ENCODE measurements at places on chromosomes 16 and 17. TPM values are rescaled to one million over a fixed set of nuclear protein-coding genes. Genes with fewer than 3 reads are reported as not detected.

TBC1D3G gene
- total RNA-seq = not detected

GTF3C1 gene
- 101 TPM for total RNA-seq

GRCh38 chr17:35183332-35183731 is 10.9 kb downstream of the SLC35G3 start:
- DNase-seq = no peak

DNA sequence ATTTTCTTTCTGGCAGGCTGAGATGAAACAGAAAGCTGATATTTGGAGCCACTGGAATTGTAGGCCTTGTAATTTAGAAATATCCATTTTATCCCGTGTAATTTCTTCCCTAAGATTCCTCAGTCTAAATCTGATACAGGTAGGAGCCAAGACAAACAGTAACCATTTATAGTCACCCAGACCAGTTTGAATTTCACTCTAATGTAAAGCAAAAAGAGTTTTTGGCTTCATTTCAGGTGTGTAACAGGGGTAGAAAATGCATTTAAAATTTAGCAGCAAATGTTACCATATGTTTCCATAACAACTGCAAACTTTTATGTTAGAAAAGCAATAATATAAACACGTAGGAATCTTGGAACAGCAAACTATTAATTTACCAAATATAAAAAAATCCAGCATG is 249.4 kb downstream of the FTO start:
- DNase-seq = no peak

DNA sequence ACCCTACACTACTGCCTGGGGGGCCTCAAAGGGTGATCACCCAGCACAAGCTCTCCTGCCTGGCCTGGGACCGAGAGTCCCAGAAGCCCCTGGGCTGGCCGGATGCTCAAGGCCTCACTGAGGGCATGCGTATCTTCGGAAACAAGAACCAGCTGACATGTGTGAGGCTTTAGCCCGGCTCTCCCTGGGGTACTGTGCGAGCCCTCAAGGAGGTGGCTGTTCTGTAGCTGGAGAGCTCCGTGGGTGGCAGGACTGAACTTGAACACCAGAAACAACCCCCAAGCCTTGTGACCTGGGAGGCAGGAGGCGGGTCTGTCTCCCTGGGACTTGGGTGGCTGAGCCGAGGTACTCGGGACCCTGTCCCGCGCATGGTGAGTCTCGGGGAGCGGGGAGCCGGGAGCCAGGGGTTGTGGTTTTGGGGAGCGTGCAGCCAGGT is 7.0 kb downstream of the DPEP1 start:
- no peak for DNase-seq

DNA sequence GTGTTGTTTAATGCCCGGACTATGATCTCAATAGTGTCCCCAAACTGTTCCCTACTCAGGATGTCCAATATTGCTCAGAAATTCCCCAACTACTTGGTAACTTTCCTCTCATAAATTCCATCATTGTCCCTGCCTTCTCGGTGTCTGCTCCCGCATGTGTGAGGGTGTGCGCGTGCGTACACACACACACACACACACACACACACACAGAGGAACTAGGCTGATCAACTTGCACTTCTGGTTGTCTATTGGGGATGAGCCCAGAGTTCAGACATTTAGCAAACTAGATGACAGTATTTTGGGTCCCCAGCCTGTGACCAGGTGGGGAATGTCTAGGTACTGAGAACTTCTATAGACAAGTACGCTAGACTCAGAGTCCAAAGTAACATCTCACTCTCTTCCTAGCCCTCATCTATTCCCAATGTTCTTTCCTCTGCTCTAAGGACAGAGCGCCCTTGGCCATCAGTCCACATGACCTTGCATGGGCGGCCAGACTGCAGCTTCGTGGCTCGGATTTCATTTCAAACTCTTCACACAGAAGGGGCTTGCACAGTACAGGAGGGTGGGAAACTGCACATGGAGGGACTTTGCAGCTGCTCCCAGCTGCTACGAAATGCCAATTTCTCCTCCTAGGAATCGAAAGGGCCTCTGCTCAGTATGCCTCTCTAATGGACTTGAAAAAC is 5.3 kb downstream of the HS3ST3A1 start:
- no peak for DNase-seq

- DNase-seq = peak; percentile 39
Observed at GRCh38 chr17:17056156-17056539, 13.9 kb downstream of the MPRIP start.

PPY gene
- total RNA-seq = not detected

DNA sequence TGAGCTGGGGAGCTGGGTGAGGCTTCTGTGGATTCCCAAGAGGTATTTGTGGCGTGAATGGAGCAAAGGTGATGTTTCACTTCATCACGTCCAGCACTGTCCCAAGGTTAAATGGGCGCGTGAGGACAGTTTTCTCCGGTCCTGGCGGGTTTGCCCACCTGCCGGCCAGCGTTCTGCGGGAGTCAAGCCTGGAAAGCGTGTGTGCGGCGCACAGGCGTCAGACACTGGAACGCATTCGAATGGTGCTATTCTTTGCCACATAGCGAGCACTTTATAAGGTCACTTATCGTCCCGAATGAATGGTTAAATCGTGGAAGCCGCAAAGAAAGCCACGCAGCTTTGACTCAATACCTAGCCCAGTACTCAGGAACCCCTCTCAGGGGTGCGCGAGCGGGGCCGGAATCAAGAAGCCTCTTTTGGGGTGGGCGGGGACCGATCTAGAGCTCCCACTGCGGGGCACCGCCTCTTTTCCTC is 446 bp upstream of the PSMD11 start:
- DNase-seq = no peak

GRCh38 chr16:27239026-27239425 is 29.5 kb downstream of the NSMCE1 start:
- no peak for DNase-seq

DNA sequence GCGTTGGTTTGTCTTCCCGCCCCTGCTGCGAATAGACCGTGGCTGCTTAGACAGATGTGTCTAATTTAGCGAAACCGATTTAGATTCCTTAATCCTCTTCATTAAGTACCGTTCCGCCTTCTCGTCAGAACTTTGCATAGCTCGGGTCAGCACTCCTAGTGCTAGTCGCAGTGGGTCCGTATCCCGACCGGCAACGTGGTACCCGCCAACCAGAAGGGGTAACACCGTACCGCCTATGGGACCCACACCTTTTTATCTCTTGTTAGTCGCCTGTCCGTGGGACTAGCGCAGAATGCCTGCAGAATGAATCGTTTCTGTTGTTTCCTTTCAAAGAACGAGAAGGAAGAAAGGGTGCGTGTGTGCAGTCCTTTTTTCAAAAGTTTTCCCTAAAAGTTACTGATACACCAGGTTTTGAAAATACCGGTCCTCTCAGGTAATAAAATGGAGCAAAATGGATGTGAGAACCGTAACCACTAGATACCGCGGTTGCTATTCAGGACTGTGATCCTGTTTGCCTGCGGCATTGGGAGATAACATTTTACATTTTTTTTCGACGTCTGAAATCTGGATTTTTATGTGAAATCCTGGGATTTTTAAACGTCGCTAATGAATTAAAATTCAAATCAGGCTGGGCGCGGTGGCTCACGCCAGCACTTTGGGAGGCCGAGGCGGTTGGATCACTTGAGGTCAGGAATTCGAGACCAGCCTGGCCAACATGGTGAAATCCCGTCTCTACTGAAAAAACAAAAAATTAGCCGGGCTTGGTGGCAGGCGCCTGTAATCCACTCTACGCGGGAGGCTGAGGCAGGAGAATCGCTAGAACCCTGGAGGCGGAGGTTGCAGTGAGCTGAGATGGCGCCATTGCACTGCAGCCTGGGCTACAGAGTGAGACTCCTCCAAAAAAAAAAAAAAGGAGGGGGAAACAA is 998 bp upstream of the SRSF1 start:
- DNase-seq = no peak

GRCh38 chr16:11171448-11171709 is 84.6 kb downstream of the SOCS1 start:
- DNase-seq = no peak

BEAN1 gene
- total RNA-seq = under 0.01 TPM

DNA sequence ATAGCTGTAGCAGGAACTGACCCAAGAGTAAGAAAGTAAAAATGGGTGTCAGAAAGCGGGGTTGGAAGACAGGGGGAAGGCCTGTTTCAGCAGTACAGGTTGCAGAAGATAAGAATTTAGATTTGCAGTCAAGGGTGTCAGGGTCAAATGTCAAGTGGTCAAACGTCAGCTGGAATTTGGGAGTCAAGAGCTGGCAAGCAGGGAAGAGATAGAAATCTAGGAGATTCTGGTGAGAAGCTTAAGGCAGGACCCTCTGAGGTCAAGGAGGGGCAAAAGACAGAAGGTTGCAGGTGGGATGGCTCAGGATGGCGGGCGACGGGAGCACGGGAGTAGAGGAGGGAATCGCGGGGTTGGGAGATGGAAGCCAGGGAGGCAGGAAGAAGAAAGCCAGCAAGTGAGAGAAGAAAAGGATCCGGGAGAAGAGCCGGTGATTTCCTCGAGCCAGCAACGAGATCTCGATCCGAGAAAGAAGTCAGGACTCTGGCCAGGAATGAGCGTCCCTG is 335 bp downstream of the SLC25A35 start:
- DNase-seq = no peak

ITGAD gene
- total RNA-seq = not detected

FADS6 gene
- not detected for total RNA-seq

GRCh38 chr16:68517606-68518166 is 21.4 kb upstream of the ZFP90 start:
- DNase-seq = no peak

GRCh38 chr17:67891481-67892119 is 66.3 kb downstream of the BPTF start:
- DNase-seq = peak; percentile 85

GRCh38 chr16:73046202-73046848 is 1.6 kb downstream of the ZFHX3 start:
- DNase-seq = no peak

KCNJ2 gene
- total RNA-seq = 0.64 TPM

CDK10 gene
- total RNA-seq = 51.0 TPM

PGP gene
- total RNA-seq = 20.3 TPM

DNA sequence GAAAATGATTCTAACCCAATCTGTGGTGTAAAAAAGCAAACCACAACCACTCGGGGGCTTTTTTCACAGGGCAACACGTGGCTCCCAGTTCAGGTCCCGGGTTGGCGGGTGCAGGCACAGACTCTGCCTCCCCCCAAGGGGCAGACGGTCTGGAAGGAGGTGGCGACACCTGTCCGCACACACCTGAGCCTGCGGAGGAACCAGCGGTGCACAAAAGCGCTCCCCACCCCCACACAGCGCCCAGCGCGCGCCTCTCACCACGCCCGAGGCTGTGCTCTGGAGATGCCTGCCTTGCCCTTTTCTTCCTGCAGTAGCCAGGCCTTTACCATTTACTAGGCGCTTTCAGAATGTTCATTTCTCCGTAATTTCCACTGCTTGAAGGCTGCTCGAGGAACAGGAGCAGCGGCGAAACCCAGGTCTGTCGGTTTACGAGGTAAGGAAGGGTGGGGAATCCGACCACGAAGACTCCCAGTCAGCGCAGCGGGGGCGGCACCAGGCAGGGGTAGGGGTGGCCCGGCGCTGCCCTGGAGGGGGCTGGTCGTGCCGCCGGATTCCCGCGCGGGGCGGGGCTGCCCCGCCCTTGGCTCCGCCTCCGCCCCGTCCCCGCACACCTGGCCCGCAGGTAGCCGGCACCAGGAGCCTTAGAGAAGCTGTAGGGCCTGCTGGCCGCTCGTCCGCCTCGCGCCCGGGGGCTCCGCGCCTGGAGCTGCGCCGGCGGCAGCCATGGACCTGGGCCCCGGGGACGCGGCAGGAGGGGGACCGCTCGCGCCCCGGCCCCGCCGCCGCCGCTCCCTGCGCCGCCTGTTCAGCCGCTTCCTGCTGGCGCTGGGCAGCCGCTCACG is at the start of gene USP43:
Gene USP43, plus strand, starts transcription at position 608 of the 842 bp plus-strand sequence. Its CDS starts 116 bp downstream, at position 724.
- DNase-seq = peak; percentile 25

- DNase-seq = no peak
Observed at GRCh38 chr16:22340945-22341344, 33.5 kb downstream of the CDR2 start.

DNA sequence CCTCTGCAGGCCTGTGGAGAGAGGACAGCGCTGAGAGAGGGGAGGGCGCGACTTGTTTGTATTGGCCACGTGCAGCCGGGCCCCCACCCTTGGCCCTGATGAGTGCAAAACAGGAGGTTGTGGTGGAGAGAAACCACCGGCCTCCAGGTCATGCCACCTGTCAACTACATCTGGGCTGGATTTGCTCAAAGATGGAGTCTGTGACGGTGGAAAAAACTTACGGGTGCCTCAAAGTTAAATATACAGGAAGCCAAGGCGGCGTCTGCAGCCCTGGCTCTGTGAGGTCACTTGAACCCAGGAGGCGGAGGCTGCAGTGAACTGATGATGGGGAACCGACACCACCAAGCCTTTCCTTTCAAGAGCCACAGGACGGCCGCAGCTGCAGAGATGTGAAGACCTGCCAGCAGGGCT is 15.7 kb downstream of the C16orf74 start:
- no peak for DNase-seq

- DNase-seq = no peak
Observed at GRCh38 chr17:15083225-15083624, 181.9 kb downstream of the PMP22 start.

GRCh38 chr16:80142281-80142680 is 398.5 kb upstream of the DYNLRB2 start:
- DNase-seq = no peak

GRCh38 chr16:69709456-69710084 is 16.8 kb downstream of the NQO1 start:
- DNase-seq = peak; percentile 73

TP53TG3C gene
- not detected for total RNA-seq

PRSS36 gene
- under 0.01 TPM for total RNA-seq

HCRT gene
- total RNA-seq = not detected

DNA sequence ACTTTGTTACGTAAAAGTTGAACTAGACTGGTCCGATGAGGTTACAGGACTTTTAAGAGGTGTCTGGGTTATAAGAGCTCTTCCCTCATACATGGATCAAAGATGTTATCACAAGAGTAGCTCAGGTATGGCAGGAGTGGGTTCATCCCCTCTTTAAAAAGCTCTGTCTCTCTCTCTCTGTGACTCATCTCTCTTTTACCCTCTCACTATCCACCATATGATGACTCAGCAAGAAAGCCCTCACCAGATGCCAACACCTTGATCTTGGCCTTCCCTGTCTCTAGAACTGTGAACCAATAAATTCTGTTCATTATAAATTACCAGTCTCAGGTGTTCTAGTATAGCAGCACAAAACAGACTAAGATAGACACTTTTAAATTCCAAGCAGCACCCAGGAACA is 1.9 kb upstream of the CLEC19A start:
- no peak for DNase-seq

- DNase-seq = no peak
Observed at GRCh38 chr17:73203788-73204479, 11.1 kb downstream of the COG1 start.

Measured in fibroblast of villous mesenchyme (primary cell).